ENCODE measurements at places on chromosomes 3 and 15.

GRCh38 chr15:33022629-33023028 lies 171.9 kb downstream of the FMN1 start:
- no peaks in the 10 kb centered on the region for H3K36me3 ChIP-seq
- H3K4me1 ChIP-seq: peaks cover 9% of the 10 kb centered on the region
- H3K27ac ChIP-seq: 0 out of 2 replicates have a peak overlapping the region, but pooled peaks have one; percentile 0
- DNase-seq: peak; percentile 63
- H3K27me3 ChIP-seq: no peaks in the 10 kb centered on the region
- H3K4me3 ChIP-seq: no peak overlapping the region

DNA sequence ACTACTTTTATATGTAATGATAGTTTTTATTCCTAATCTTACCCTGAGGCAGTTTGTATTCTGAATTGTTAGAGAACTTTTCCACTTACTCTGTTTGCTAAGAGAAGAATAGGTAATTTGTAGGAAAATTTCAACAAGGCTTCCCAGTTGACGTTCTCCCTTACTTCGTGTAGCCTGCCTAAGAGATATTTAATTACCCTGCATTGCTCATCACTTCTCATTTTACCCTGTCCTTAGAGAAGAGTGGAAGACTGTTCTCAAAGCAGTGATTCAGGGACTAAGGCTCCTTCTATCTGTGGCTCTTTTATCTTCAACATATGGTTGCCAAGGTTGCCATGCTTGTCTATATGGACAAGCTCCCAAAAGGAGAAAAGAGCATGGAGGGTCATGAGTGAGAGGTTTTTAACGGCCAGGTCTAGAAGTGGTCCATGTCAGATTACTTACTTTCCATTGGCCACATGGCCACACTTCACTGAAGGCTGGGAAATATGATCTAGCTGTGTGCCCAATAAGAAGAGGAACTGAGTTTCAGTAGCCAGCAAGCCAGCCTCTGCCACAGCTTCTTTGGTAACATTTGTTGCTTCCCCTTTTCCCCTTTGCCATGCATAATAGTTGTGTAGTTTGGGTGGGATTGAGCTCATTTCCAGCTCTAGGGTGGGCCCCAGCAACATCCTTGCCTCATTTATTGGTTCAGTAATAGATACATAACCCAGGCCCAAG lies 22.1 kb downstream of the PDE8A start:
- no peak for DNase-seq
- no peaks in the 10 kb centered on the region for H3K36me3 ChIP-seq
- no peak overlapping the region for H3K4me3 ChIP-seq
- no peaks in the 10 kb centered on the region for H3K4me1 ChIP-seq
- H3K27ac ChIP-seq: no peak overlapping the region
- no peaks in the 10 kb centered on the region for H3K27me3 ChIP-seq

DNA sequence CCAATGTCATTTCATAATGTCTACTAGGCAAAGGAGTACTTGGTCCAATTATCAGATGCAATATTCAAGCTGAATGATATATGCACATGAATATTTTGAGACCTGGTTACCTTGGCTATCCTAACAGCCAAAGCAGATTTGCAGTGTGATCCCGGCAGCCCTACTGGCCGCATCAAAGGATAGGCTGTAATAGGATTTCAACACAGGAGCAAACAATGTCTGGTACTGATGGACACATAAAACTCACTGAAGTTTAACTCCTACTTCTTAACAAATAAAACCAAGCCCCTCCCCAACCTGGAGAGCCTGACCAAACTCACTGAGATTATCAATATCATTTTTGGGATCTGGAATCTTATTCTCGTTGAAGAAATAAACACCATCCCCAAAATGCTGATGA lies 130.2 kb downstream of the FOXP1 start:
- no peak overlapping the region for H3K4me3 ChIP-seq
- no peaks in the 10 kb centered on the region for H3K27me3 ChIP-seq
- DNase-seq: no peak

GRCh38 chr3:196655496-196655895 lies 16.0 kb downstream of the NRROS start:
- H3K4me1 ChIP-seq: peaks cover 7% of the 10 kb centered on the region
- DNase-seq: no peak
- H3K4me3 ChIP-seq: no peak overlapping the region

DNA sequence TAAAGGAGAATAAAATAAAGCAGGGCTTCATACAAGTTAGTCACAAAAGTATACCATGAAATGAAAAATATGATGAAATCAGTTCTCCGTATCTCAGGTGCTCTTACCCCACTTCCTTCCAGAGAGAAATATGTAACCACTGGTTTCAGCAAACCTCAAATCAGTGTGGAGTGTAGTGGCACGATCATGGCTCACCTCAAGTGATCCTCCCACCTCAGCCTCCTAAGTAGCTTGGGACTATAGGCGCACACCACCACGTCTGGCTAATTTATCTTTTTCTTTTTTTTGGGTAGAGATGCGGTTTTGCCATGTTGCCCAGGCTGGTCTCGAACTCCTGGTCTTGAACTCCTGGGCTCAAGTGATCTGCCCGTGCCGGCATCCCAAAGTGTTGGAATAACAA lies 24.2 kb downstream of the DENND4A start:
- H3K27me3 ChIP-seq: no peaks in the 10 kb centered on the region
- no peak for DNase-seq
- no peak overlapping the region for H3K4me3 ChIP-seq
- no peaks in the 10 kb centered on the region for H3K4me1 ChIP-seq
- no peak overlapping the region for H3K27ac ChIP-seq

GRCh38 chr15:92840149-92840548 lies 60.0 kb upstream of the CHD2 start:
- H3K27ac ChIP-seq: no peak overlapping the region
- H3K4me1 ChIP-seq: peaks cover 3% of the 10 kb centered on the region
- no peaks in the 10 kb centered on the region for H3K27me3 ChIP-seq
- no peak overlapping the region for H3K4me3 ChIP-seq
- no peak for DNase-seq
- no peaks in the 10 kb centered on the region for H3K36me3 ChIP-seq

GRCh38 chr15:89184357-89184756 lies 37.0 kb downstream of the RLBP1 start:
- DNase-seq: no peak
- H3K27ac ChIP-seq: no peak overlapping the region
- no peaks in the 10 kb centered on the region for H3K4me1 ChIP-seq

GRCh38 chr3:49855662-49856061 lies 702 bp downstream of the TRAIP start:
- DNase-seq: no peak
- H3K36me3 ChIP-seq: no peaks in the 10 kb centered on the region
- H3K4me3 ChIP-seq: peak overlapping the region; percentile 98
- H3K27ac ChIP-seq: no peak overlapping the region
- H3K27me3 ChIP-seq: no peaks in the 10 kb centered on the region

DNA sequence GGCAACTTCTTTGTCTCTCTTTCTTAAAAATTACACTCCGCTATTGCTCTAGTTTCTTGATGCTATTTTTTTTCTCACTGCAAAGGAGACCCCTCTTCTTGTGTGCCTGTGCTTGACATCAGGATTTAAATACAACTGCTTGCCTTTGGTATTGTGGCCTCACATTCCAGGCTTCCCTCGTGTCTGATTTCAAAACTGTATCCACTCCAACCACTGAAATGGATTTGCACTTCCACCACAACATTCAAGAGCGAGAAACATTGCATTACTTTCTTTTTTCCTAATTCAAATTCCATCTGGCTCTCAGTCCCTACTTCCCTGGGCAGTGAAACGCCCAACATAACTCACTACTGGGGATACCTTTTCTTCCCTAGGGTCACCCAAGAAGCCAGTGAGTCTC lies 50.4 kb upstream of the PXYLP1 start:
- peaks cover 6% of the 10 kb centered on the region for H3K27me3 ChIP-seq
- H3K4me1 ChIP-seq: no peaks in the 10 kb centered on the region
- H3K4me3 ChIP-seq: no peak overlapping the region

GRCh38 chr3:102207151-102207571 lies 227.7 kb upstream of the ZPLD1 start:
- H3K36me3 ChIP-seq: no peaks in the 10 kb centered on the region
- H3K4me3 ChIP-seq: no peak overlapping the region
- peaks cover 16% of the 10 kb centered on the region for H3K4me1 ChIP-seq
- no peaks in the 10 kb centered on the region for H3K27me3 ChIP-seq

GRCh38 chr3:11009898-11010297 lies 17.4 kb downstream of the SLC6A1 start:
- H3K4me1 ChIP-seq: no peaks in the 10 kb centered on the region
- H3K27ac ChIP-seq: no peak overlapping the region
- H3K27me3 ChIP-seq: peaks cover 12% of the 10 kb centered on the region
- no peak overlapping the region for H3K4me3 ChIP-seq
- H3K36me3 ChIP-seq: no peaks in the 10 kb centered on the region

DNA sequence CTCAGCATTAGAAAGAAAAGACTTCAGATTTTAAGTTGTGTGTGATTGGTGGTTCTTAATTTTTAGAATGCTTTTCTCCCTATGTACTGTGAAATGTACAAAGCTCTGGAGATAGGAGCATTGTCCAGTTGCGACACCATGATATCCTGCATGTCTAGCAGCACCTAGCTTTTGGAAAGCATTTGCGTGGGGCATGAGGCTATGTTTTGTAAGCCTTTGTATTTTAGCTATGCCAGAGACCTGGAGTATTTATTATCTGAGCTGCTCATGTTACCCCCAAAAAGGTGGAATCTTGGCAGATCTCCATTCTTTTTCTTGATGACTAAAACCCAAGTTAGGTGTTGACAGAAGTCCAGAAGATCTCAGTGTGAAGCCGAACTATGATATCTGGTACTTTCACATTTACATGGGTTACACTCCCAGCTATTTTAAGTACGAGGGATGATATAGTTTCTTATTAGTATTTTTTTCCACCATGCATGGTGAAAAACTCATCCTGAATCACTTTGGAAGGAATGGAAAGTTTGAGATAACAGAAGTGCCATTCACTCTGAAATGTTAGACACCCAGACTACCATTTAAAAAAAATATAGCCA lies 126.7 kb upstream of the SAMMSON start:
- H3K36me3 ChIP-seq: no peaks in the 10 kb centered on the region
- no peak overlapping the region for H3K4me3 ChIP-seq
- H3K27ac ChIP-seq: no peak overlapping the region
- peak; percentile 3 for DNase-seq
- H3K27me3 ChIP-seq: no peaks in the 10 kb centered on the region

DNA sequence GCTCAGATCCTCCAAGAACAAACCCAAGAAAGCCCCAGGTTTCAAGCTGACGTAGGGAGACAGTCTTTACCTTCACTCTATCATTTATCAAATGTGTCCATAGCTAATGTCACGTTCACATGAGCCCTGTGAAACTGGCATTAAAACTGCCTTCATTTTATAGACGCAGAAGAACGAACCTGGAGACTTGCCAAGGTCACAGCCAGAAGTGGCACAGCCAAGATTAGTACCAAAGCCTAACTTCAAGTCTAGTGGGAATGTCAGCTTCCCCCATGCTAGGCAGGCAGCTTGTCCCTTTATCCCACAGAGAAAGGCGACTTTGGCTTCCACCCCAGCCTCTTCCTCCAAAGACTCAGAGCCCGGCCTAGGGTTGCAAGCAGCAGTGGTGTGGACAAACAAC lies 517.2 kb downstream of the SHQ1 start:
- no peak overlapping the region for H3K4me3 ChIP-seq
- no peaks in the 10 kb centered on the region for H3K4me1 ChIP-seq
- H3K27ac ChIP-seq: no peak overlapping the region
- DNase-seq: no peak

- H3K4me1 ChIP-seq: peaks cover 18% of the 10 kb centered on the region
- DNase-seq: no peak
- H3K27me3 ChIP-seq: no peaks in the 10 kb centered on the region
- H3K4me3 ChIP-seq: no peak overlapping the region
Observed at GRCh38 chr3:48505146-48505545, 1.2 kb upstream of the SHISA5 start.

- no peak overlapping the region for H3K27ac ChIP-seq
- no peaks in the 10 kb centered on the region for H3K4me1 ChIP-seq
- no peaks in the 10 kb centered on the region for H3K36me3 ChIP-seq
- DNase-seq: no peak
Observed at GRCh38 chr15:54577476-54578250, 599.4 kb downstream of the UNC13C start.

DNA sequence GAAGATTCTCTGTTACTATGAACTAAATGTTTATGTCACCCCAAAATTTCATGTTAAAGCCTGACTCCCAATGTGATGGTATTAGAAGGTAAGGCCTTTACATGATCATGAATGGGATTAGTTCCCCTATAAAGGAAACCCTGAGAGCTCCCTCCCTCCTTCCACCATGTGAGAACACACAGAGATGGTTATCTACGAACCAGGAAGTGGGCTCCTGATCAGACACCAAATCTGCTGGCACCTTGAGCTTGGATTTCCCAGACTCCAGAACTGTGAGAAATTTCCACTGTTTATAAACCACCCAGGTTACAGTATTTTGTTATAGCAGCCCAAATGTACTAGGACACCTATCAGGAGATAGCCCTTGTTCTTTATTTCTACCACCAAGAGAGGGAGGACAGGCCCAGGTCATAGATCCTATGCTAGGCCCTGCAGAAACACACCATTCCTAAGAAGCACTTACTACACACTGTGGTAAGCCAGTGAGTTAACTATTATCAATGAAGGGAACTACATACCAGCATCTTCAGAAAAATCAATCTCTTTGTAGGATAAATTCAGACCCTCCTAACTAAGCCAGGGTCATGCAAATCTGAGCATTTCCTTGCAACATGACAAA lies 59.0 kb downstream of the PRKAR2A start:
- no peaks in the 10 kb centered on the region for H3K4me1 ChIP-seq
- H3K27ac ChIP-seq: no peak overlapping the region
- DNase-seq: no peak
- H3K36me3 ChIP-seq: 0 out of 2 replicates have a peak, but pooled peaks cover 17% of the 10 kb centered on the region
- no peaks in the 10 kb centered on the region for H3K27me3 ChIP-seq

DNA sequence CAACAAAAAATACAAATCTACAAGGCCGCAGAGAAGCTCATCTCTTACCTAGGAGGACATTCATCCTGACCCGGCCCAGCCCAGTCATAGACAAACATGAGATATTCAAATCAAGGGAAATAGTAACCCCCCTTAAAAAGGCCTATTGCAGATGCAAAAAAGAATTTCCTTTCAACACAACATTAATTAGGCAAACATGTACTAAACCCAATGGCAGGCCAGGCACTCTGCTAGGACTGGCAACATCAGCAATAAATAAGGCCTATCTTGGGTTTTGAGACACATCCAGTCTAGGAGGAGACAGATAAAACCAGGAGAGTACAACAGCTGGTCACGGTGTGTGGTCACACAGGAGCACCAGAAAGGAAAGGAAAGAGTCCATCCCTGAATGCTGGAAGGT lies 61.4 kb downstream of the ADCY5 start:
- H3K4me3 ChIP-seq: no peak overlapping the region
- DNase-seq: no peak
- H3K4me1 ChIP-seq: no peaks in the 10 kb centered on the region
- H3K27me3 ChIP-seq: no peaks in the 10 kb centered on the region

- peaks cover 8% of the 10 kb centered on the region for H3K4me1 ChIP-seq
- H3K27me3 ChIP-seq: no peaks in the 10 kb centered on the region
- DNase-seq: no peak
- H3K4me3 ChIP-seq: no peak overlapping the region
- no peak overlapping the region for H3K27ac ChIP-seq
Observed at GRCh38 chr3:114481113-114481512, 187.3 kb downstream of the TIGIT start.

GRCh38 chr3:39426312-39426711 lies 19.8 kb downstream of the RPSA start:
- H3K36me3 ChIP-seq: no peaks in the 10 kb centered on the region
- H3K27me3 ChIP-seq: no peaks in the 10 kb centered on the region
- DNase-seq: no peak
- H3K4me1 ChIP-seq: no peaks in the 10 kb centered on the region
- H3K4me3 ChIP-seq: no peak overlapping the region

GRCh38 chr3:149280671-149281349 lies 52.6 kb downstream of the TM4SF18 start:
- peaks cover 15% of the 10 kb centered on the region for H3K4me1 ChIP-seq
- no peak for DNase-seq
- no peak overlapping the region for H3K27ac ChIP-seq
- H3K36me3 ChIP-seq: no peaks in the 10 kb centered on the region
- no peak overlapping the region for H3K4me3 ChIP-seq
- H3K27me3 ChIP-seq: no peaks in the 10 kb centered on the region

Measured in GM23248 (cell line).